LHCN-M2 (cell line): ENCODE measurements at places on chromosomes 4 and X.
A peak's percentile ranks its signal among the peaks of the same experiment; 100 is the strongest.

- no peak for DNase-seq
These were observed 70.8 kb downstream of the ADRA2C start for GRCh38 chr4:3836756-3837601.

GRCh38 chr4:79439489-79439888 lies 31.5 kb upstream of the GK2 start:
- no peak for DNase-seq

DNA sequence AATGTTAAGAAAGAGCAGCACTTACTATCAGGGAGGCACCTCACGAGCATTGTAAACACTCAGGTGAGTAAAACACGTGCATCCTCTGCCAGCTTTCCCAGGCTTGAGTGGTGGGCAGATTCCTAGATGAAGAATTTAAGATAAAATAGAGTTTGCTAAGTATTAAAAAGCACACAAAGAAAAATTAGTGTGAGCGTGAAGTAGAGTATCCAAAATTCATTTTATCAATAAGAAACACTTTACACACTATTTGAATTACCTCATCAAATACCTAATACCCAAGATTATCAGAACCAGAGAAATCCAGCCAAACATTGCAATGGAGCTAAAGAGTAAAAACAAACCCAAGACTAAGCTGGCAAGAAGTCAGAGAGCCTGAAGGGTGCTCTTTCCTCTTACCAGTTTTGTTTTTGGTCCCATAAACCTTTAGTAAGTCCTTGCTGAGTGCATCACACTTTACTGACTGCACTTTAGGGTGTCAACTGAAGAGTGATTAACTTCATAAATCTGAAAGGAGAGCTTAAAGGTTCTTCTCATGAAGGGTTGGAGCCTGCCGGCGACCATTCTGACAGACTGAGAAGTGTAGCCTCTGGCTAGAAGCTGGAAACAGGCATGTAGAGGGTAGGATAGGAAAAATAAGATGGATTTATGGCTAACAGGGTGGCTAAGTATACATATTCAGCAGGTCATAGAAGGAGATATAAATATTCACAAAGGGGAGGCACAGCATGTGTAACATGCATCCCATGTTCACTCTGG lies 151.1 kb downstream of the SLC7A11 start:
- no peak for DNase-seq

GRCh38 chrX:4382273-4382672 lies 668.8 kb upstream of the PRKX start:
- no peak for DNase-seq

- no peak for DNase-seq
These were observed 8.0 kb downstream of the CYP2U1 start for GRCh38 chr4:107939307-107939706.

DNA sequence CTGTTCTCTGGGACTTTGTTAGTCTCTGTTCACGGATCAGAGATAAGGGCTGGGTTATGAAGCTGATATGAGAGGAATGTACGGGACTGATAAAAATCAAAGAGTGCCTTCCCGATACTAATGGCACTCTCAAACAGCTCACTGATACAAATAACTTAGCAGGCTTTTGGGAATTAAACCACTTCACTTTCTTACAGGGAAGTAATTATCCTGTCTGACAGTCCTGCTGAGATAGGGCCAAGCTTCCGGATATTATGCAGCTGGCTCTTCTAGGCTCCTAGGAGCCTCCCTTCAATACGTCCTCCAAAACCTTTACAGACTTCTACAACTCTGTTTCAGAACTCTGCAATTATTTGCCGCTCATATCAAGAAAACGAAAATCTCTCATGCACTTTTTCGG lies 418.0 kb downstream of the NLGN4X start:
- no peak for DNase-seq

DNA sequence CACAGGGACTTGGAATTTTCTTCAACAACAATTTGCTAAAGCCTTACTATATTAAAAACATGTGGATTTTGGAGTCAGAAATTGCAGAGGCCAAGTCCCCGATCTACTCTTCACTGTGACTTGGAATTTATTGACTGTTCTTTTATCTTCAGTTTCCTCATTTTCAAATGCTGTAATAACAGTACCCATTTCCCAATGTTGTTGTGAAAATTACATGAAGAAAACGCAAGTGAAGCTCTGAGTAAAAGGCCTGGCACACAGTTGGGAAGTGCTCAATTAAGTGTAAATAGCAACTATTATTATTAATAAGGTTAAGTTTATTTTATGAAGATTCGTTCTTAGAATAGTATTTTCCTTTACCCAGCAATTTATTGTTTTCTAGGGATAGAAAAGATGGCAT lies 15.7 kb downstream of the STBD1 start:
- DNase-seq: no peak

- DNase-seq: no peak
These were observed 56.9 kb downstream of the GABRB1 start for GRCh38 chr4:47088298-47088697.

DNA sequence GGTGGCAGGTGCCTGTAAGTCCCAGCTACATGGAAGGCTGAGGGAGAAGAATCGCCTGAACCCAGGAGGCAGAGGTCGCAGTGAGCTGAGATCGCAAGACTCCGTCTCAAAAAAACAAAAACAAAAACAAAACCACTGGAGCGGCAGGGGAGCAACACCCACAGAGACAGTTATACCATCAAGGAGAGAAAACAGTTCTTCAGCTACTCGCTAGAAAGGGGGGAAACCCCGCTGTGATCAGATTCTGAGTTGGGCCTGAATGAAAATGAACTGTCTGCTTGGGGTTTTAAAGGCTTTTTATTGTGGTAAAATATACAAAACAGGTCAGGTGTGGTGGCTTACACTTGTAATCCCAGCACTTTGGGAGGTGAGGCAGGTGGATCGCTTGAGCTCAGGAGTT lies 16.8 kb upstream of the IRAK1 start:
- no peak for DNase-seq

GRCh38 chr4:156109943-156110900 lies 156.6 kb upstream of the CTSO start:
- peak; percentile 81 for DNase-seq
